Central memory CD4-positive, alpha-beta T cell (primary cell): ENCODE measurements at places on chromosomes 4 and X.

DNA sequence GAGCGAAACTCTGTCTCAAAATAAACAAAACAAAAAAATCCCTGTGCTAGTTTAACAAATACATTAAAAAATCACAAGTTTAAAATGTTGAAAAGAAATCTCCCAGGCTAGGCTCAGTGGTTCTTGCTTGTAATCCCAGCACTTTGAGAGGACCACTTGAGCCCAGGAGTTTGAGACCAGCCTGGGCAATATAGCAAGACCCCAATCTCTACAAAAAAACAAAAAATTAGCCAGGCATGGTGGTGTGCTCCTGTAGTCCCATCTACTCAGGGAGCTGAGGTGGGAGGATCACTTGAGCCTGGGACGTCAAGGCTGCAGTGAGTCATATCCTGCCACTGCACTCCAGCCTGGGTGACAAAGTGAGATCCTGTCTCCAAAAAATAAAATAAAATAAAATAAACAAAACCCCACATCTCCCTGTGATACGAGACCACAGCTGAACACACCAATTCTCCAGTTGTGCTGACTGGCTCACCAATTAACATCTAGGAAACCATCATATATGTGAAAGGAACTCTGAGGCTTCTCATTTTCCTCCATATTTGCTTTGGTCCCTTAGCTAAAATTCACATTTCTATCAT, 7.3 kb downstream of the RPS4X start:
- DNase-seq: no peak

DNA sequence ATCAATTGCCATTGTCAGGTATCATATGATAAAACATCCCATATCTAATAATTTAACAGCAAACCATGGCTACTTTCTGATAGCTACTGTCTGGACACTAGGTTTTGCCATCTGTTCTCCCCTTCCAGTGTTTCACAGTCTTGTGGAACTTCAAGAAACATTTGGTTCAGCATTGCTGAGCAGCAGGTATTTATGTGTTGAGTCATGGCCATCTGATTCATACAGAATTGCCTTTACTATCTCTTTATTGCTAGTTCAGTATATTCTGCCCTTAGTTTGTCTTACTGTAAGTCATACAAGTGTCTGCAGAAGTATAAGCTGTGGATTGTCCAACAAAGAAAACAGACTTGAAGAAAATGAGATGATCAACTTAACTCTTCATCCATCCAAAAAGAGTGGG, 7.0 kb downstream of the NPY5R start:
- no peak for DNase-seq

DNA sequence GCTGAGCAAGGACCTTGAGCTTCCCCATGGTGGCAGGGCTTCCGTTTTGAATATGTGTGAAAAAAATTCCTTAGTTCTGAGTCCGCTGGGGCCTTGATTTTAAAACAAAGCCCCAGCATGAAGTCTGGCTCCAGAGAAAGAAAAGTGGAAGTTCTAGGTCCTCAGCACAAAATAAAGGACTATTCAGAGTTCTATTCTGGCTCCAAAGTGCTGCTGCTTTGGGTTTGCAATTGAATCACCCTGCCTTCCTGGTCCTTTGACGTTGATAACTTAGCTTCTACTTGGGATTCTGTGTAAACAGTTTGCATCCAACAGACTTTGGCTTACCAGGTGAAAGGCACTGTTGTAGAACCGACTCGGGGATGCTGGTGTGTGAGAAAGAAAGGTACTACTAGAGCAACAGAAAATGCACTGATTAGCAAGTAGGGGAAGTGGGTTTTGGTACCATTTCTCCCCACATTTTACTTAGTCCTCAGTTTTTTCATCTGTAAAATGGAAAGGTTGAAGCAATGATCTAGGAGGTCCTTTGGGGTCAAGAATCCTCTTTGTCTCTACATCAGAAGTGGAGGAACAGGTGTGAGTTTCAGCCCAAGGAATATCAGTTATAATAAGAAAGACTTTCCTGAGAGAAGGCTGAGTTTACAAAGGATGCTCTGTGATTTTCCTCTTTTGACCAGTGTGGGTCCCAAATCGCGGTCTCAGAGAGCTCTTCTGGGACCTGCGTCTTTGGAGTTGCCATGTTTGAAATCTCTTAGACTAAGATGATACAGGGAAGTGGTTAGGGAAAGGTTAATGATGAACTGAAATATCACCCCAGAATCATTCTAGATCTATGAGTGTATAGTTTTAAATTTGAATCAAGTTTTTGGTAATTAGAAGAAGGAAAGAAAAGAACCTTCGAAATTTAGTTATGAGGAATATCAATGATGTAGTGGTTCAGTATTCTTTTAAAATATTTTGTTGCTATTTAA, 28.2 kb downstream of the IGFBP7 start:
- DNase-seq: no peak

DNA sequence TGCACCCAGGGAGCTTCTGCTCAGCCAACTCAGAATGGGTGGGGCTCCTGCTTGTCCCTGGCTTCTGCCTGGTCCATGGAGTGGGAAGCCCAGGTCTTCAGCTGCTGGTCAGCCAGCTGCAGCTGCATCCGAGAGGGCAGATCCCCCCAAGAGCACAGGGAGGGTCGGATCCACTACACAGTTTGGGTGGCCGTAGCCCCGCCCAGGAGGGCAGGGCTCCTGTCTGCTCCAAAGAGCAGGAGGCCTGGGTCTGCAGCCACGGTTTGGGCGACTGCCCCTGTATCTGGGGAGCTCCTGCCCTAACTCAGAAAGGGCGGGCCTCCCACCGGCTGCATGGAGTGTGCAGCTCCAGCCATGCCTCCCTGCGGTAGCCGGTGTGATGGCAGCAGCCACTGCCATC, 169.1 kb downstream of the TEX13A start:
- no peak for DNase-seq

DNA sequence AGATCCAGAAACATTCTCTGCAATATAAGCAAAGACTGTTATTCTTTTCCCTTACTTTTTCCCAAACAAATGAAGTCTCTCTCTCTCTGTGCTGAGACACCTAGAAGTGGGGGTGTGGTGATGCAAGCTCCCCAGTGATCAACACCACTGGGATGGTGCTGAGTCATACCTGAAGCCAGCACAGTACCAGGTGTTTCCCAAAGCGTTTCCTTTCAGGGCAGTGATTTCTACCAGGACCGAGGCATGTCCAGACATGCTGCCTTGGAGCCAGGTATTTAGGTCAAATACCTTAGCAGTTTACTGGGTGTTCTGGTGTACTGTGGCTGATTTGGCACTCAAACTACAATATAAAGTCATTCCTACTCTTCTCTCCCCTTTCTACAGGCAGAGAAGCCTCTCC, 726.5 kb downstream of the FAM133A start:
- no peak for DNase-seq

- DNase-seq: no peak
These were observed 578.0 kb downstream of the SPRY1 start for GRCh38 chr4:123974386-123975149.

- DNase-seq: no peak
These were observed 181.5 kb downstream of the ZIC3 start for GRCh38 chrX:137747244-137748043.

- no peak for DNase-seq
These were observed 7.3 kb downstream of the PITX2 start for GRCh38 chr4:110615353-110616237.
